ENCODE measurements at places on chromosomes 6 and 20. TPM values are rescaled to one million over a fixed set of nuclear protein-coding genes. Genes with fewer than 3 reads are reported as not detected.
A peak's percentile ranks its signal among the peaks of the same experiment; 100 is the strongest.

GRCh38 chr6:36386495-36387439 is 702 bp downstream of the ETV7 start:
- DNase-seq, result peak; percentile 61

DNA sequence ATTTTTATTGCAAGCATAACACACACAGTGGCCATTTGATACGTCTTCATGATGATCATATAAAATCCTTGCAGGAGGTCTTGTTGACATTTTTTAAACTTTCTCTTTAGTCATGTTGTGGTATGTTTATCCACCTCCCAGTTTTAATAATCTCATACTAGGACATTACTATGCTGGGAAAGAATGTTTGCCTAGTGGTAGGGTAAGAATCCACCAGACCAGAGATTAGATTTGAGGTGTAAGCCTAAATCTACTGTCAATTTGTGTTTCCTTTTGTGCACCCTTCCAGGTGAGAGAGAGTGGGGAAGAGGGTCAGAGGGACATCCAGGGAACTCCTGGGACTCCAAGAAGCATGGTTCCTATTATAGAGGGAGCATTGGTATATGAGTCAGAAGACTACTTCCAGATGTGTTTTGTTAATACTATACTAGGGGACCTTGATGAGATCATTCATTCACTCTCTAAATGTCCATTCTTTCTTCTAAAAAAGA is 298.3 kb upstream of the SASH1 start:
- DNase-seq, result no peak

DNA sequence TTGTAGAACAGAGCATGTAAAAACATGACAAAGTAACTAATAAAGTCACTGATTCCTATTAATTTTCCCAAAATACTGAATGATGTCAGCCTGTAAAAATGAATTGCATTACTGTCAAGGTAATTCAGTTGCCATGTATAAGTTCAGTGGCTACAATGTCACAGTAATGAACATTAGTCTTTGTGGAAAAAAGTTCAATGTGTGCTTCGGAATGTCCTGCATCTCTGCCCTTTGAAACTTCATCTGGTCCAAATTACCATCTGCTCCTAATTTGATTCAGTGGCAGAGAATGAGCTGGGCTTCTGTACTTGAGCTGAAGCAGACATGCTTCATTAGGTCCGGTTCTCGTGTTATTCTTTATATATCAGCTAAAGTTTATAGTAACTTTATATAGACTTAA is 567.4 kb downstream of the COL12A1 start:
- DNase-seq, result no peak

GRCh38 chr6:39228111-39228971 is 934 bp downstream of the KCNK5 start:
- no peak for DNase-seq

DNA sequence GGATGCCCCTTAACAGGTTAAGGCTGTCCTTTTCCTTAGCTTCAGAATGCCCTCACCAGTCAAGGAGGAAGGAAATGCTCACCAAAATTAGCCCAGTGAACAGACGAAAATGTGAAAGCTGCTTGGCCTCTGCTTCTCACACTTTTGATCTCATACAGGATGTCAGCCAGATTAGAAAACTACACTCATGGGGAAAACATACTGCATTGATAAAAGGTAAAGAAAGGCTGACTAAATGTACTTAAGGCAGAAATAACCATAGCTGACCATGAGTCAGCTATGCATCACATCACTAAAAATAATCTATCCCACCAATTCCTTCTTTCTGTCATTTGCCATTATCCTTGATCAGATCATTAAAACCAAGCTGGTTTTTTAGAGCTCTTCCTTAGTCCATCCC is 198.4 kb upstream of the TENT5A start:
- DNase-seq, result no peak

DNA sequence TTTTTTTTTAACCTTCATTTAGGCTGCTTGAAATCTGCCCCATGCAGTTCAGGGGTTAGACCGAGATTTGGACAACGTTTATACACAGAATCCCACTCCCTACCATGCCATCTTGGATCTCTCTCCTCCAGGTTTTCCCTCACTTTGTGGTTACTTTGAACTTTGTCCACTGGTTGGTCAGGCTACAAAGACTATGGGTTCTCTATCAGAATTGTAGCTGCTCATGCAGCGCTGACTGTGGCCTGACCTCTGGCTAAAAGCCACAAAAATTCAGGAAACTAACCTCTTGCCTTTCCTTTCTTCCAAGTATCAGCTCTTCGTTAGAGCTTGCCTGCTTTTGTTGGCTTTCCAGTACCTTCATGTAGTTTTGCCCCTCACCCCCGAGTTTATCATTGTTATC is 44.9 kb upstream of the KCNG1 start:
- no peak for DNase-seq

DNA sequence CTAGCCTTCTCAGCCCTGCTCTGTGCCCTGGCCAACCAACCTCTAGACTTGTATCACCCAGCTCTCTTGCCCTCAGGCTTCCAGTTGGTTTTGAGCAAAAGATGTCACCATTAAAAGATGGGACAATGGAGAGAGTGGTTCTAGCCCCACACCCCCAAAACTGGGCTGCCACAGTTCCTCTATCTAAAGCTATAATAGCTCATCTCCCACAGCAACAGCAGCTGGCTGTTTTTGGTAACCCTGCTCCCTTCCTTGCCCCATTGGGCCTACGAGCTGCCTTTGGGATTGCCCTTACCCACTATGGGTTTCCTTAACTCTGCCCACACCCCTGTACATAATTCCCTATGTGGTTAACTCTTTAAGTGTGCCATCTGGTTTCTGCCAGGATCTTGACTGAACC is 7.6 kb upstream of the SRSF3 start:
- no peak for DNase-seq

GRCh38 chr20:49821870-49822331 is 9.3 kb downstream of the SLC9A8 start:
- DNase-seq, result no peak

DNA sequence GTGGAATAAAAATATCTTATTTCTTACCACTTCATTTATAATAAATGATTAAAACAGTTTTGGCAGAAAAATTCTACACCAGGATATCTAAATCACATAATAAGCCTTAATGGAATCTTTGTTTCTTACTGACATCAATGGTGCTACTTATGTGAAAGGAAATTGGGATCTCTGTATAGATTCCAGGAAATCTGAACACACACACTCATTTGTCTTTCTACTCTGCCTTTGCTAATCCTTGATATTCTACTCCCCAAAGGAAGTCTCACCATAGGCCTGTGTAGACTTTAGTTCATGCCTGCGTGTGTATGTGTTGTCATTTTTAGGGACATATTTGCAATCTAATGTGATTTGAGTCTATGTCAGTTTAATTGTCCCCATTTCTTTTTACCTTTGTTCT is 7.9 kb downstream of the ADGRB3 start:
- no peak for DNase-seq

DNA sequence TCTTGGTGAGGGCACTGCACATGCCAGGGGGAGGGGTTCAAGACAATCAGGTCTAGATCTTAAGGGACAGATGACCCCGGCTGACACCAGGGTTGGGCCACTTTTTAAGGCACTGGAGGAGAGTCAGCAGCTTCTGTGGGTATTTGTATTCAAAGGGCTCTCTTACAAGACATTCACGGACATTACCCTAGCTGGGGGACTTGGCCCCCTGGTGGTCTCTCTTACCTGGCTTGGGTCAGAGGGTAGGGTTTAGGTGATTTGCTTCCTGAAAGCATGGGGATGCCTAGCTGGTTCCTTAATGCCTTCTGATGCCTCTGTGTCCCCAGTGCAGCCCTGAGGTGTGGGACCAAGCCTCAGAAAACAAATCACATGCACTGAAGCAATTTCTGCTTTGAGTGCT is 354.7 kb downstream of the CDC5L start:
- no peak for DNase-seq

DNA sequence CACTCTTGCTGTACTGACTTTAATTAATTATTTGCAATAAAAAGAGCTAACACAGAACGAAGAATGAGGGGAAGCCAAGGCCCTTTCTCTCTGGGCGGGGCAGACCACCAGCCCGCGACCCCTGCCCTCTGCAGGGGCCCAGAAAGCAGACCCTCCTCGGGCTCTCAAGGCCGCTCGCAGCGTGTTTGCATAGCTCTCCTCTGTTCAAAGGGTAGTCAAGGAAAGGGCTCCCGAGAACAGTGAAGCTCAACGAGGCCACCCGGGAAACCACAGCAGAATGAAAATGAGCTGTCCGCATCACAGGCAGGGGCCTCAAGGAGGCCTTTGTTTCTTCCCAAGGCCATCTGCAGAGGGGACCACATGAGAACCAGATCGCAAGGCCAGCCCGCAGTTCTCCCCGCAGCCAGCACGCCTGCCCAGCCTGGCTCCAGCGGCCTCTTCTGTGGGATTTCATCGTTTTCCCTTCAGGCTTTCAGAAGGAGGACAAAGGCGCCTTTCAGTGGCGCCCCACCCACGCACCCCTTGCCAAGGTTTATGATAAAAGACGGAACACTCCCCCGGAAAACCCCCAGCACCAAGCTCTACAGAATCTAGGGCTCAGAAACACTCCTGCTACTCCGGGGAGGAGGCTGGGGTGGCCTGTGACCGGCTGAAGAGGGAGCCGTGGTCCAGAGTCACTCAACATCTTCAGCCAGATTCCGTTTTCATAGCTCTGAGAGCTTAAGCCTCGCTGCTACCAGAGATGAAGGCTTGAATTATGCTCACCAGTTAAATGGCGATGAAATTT is 25.3 kb downstream of the ACSS1 start:
- peak; percentile 87 for DNase-seq

- no peak for DNase-seq
These were observed 69.5 kb upstream of the ELOVL5 start for GRCh38 chr6:53418288-53418687.

DNA sequence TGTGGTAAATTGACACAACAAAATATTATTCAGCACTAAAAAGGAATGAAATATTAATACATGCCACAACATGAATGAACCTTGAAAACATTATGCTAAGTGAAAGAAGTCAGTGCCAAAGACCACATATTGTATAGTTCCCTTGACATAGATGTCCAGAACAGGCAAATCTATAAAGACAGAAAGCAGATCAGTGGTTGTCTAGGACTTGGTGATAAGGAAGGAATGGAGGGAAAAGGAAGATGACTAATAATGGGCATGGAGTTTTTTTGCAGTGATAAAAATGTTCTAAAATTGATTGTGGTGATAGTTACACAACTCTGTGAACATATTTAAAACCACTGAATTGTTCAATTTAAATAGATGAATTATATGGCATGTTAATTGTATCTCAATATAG is 32.5 kb downstream of the TBX18 start:
- no peak for DNase-seq

DNA sequence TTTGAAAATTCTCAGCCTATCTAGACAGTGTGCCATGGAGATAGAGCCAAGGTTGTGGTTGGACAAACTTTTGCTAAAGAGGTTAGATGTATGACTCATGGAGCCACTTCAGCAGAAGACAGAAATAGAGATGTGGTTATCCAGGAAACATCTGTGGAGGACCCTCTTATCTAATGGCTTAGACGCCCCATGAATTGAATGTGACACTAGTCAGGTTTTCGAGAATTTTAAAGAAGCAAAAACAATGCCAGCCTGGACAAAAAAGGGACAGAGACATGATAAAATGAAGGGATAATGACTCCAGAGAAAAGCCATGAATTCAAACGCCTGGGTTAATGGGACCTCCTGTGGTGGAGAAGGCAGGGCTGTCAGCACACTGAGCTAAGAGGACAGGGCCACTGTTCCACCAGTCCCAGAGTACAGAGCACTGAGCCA is 280.5 kb downstream of the CLVS2 start:
- DNase-seq, result no peak

- DNase-seq, result no peak
These were observed 280.0 kb downstream of the SOX4 start for GRCh38 chr6:21873562-21873961.

DNA sequence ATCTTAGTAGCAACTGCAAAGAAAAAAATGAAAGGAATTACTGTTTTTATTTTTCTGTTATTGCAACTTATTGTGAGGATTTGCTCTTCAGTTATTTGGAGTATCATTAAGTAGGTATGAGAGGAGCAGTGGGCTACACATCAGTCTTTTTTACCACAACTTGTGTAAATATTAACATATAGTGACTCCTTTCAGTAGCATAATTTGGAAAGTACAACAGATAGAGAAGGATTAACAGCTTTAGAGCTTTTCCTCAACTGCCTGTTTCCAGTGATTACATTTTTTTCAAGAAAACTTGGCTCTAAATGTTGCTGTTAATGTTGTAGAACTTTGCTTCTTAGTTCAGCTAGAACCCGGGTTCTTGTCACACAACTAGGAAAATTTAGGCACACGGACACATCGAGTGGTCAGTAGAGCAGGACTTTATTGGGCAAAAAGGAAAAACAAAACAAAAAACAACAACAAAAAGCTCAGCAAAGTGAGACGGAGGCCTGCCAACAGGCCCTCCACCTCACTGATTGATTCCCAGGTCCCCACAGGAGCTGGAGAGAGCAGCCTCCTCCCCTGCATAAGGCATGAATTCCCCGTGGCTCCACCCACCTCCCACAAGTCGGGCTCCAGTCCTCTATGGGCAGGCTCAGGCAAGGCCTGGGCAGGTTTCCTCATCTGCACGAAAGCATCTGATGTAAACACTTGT is 75.1 kb downstream of the ADGRG6 start:
- DNase-seq, result peak; percentile 31

DNA sequence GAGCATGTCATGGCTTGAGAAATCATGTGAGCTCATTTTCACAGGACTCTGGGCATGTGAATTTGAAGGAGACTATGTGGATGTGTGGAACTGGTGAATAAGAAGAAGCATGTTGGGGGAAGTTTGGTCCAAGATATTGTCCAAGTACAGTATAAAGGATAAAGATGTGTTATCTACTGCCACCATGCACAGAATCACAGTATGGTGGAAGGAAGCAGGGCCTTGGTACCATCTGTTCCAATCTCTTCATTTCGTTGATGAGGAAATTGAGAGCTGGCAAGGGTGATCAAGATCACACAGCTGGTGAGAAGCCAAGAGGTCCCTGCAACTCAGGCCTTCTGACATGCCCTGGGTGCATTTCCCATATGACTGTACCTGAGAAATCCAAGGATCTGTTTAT is 31.5 kb upstream of the RIPOR2 start:
- DNase-seq, result no peak

Gene KIZ
- 16.1 TPM for polyA plus RNA-seq

Gene RSPH4A
- 0.20 TPM for polyA plus RNA-seq

Gene OR2H1
- not detected for polyA plus RNA-seq

Gene PBX2
- 44.7 TPM for polyA plus RNA-seq

Gene DOK5
- 12.9 TPM for polyA plus RNA-seq

Gene TFAP2B
- polyA plus RNA-seq, result not detected

Gene UFL1
- polyA plus RNA-seq, result 13.5 TPM
